Activated CD4-positive, alpha-beta T cell treated with anti-CD3 and anti-CD28 coated beads, Interleukin-2, amount 50 U/mL, for 4 hours (primary cell): ENCODE measurements at places on chromosomes 12 and 14.

- no peak for DNase-seq
Observed at GRCh38 chr12:30908722-30909348, 17.7 kb upstream of the TSPAN11 start.

GRCh38 chr14:101589486-101590015 lies 28.3 kb downstream of the DIO3 start:
- no peak for DNase-seq

DNA sequence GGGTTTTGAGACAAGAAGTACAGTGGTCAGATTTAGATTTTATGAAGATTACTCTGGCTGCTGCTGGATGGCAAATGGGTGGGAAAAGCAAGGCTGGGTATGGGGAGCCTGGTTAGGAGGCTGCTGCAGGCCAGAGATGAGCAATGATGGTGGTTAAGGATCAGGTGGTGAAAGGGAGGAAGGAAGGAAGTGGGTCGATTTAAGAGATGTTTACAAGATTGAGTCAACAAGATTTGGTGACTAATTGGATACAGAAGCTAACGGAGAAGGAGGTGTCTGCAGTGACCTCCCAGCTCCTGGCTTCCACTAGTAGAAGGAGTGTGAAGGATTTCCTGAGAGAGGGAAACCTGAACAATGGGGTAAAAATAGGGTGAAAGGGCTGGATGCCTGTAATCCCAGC lies 18.7 kb downstream of the NOS1 start:
- no peak for DNase-seq

- DNase-seq, result no peak
Observed at GRCh38 chr12:99680276-99680675, 32.7 kb downstream of the GARIN6 start.

DNA sequence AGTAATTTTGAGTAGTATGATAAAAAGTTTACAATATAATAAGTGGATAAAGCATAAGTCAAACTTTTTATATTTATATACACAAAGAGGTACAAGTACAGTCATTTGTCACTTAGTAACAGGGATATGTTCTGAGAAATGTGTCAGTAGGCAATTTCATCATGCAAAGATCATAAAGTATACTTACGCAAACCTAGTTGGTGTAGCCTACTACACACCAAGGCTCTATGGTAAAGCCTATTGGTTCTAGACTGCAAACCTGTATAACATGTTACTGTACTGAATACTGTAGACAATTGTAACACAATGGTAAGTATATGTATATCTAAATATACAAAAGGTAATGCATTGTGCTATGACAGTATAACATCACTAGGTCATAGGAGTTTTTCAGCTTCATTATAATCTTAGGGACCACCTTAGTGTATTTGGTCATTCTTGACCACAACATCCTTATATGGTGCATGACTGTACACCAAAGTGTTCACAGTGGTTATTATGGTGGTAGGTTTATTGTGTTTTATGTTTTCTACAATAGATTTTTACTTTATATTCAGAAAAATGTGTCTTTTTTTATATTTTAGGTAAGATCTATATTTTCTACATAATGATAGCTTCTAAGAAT lies 14.9 kb upstream of the SCFD1 start:
- DNase-seq, result no peak

GRCh38 chr14:77547512-77548180 lies 49.0 kb upstream of the ISM2 start:
- no peak for DNase-seq

DNA sequence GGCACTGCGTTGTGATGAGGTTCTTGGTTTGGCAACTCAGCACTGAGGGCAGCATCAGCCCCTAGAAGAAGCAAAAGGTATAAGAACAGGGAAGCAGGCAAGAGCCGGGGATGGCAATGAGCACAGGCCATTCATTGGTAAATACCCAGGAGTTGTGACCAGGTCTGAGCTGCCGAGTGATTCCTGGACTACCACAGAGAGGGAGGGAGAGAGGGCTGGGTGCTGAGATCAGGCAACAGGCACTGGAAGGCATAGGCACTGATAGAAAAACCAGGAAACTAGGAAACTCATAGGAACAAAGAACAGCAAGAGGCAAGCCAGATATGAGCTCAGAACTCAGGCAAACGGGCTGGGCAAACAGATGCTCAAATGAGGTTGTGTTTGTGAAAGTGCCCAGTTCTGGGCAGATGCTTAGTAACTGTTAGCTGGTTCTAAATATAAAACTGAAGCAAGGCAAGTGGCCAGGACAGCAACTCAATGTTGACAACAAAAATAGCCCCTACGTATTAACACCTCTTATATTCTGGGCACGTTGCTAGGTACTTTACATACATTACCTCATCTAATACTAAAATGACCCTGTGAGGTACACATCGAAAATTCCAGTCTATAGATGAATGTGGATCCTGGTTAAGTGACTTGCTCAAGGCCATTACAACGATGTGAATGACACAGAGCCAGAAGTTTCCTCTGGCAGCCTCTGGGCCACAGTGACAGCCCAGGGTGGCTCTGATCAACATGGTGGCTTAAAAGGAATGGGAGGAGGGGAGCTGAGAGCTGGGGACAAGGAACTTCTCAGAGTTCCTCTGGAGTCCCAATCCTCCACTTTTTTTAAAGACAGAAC lies 121.1 kb downstream of the PRMT8 start:
- no peak for DNase-seq

- DNase-seq, result no peak
Observed at GRCh38 chr12:42660968-42661937, 71.7 kb upstream of the PRICKLE1 start.

DNA sequence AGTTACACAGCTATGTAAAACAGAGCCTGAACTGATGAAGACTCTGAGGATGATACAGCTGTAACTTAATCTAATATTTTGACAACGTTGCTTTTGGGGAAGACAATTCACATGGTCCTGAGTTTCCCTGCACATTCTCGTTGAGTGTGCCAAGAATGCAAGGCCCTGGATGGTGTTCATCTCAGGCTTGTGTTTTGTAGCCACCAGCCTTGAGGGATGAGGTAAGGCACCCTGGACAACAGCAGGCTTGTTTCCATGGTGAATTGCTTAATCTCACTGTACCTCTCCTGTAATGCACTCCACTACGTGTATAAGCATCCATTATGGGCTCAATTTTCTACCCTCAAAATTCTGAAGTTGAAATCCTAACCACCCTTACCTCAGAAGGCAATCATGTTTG lies 2.1 kb downstream of the CATSPERB start:
- no peak for DNase-seq

DNA sequence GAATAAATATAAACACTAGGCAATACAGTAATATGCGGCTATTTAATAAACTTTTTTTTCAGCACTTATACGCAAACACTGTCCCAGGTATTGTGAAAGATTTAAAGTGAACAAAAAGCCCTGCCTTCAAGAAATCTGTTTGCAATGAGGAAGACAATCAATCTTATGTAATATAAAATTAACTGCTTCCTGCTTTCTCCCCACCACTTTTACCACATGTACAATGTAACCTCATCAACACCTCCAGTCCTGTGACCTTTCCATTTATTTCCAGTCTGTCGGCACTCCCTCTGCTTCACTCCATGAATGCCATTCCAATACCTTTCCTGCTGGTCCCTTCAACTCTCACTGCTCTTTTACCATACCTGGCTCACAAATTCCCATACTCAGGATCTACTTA lies 10.5 kb downstream of the SNX6 start:
- DNase-seq, result no peak

GRCh38 chr14:63051301-63051700 lies 6.0 kb upstream of the KCNH5 start:
- no peak for DNase-seq

DNA sequence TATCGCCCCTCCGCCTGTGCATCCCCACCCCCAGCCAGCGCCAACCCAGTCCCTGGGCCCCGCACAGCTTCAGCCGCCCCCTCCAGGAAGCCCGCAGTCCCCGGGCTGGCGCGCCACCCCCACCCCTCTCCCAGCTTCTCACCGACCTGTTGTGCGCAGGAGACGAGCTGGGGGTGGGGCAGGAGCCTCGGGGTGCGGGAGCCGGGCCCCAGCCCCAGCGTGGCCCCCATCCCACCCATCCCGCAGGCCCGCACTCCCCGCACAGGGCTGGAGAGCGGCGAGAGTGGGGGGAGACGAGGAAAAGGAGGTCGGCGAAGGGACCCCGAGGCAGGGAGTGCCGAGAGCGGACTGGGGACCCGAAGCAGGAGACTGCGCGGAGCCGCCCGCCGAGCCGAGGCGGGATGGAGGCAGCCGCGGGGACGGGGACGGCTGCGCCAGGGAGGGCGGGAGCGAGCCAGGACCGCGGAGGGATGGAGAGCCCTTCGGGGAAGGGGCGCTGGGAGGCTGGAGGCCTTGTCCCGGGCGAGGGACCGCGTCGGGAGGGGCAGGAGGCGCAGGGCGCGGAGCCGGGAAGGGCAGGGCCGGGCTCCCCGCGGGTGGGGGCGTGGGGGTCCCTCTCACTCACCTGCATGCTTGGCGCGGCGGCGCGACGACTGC lies 498 bp downstream of the PIANP start:
- no peak for DNase-seq

GRCh38 chr12:25827747-25828146 lies 130.7 kb upstream of the RASSF8 start:
- DNase-seq, result no peak

DNA sequence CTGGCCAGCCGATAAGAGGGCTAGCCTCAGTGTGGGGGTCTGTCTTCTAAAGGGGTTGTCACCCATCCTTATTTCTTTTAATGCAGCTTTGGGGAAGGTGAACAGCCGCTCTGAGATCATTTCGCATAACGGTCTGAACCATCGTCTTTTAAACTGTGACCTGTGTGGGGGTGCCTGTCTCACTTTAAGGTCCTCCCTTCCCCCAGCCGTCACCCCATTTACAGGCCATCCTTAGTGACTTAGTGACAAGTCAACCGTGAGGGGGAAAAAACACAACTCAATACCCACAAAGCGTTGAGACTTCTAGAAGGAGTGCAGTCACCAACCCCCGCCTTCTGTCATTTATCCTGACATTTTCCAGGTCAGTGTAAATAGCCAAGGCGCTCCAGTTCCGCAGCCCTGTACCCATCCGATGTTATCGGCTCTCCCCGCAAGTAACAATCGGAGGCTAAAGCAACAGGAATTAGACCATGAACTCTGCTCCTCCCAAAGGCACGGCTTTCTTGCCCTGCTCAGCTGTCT lies 505 bp upstream of the DENND5B start:
- no peak for DNase-seq

- no peak for DNase-seq
Observed at GRCh38 chr14:20811986-20812975, 9.6 kb upstream of the RNASE1 start.

DNA sequence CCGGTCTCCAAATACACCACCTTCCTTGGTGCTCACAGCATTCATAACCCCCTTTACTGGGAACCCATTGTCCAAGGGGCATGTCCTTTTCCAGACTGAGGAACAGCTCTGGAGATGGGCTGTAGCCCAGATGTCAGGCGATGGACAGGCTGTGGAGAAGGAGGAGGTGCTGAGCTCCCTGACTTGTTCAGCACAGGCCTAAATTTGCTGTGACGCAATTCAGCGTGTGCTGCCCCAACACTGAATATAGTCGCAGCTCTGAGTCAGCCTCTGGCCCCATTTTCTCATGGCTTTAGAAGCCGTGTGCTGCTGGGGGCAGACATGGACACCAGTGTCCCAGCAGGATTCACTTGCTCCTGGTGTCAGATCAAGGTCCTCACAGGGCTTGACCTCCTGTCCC lies 269.1 kb downstream of the EMP1 start:
- DNase-seq, result no peak

GRCh38 chr14:63747846-63748245 lies 20.0 kb upstream of the SGPP1 start:
- no peak for DNase-seq

DNA sequence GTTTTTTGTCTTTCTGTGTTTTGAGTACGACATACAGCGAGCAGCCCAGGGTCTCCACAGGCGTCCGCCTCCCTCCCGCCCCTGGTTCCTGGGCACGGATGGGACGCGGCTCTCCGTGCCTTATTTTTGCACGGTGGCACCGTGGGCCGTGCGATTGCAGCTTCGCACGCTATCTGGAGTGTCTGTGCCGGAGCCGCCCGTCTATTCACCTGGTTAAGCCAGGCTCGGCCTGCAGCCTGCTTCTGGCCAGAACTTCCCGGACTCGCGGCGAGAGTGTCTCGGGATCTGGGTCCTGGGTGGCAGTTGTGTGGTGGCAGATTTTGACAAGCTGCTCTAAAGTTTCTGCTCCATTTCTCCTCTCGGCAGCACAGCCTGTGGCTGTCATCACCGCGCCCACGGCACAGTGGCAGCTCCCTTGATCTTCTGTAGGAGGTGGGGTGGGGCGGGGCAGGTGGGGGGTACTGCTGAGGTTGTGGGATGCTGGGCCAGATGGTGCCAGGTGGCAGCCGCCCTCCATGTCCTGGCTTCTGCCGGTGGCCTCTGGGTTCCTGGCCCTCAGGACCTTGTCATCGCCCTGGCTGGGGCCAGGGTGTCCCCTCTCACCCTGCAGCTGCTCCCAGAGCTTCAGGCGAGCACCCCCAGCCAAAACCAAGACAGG lies 2.9 kb downstream of the MMP17 start:
- DNase-seq, result peak; percentile 48

DNA sequence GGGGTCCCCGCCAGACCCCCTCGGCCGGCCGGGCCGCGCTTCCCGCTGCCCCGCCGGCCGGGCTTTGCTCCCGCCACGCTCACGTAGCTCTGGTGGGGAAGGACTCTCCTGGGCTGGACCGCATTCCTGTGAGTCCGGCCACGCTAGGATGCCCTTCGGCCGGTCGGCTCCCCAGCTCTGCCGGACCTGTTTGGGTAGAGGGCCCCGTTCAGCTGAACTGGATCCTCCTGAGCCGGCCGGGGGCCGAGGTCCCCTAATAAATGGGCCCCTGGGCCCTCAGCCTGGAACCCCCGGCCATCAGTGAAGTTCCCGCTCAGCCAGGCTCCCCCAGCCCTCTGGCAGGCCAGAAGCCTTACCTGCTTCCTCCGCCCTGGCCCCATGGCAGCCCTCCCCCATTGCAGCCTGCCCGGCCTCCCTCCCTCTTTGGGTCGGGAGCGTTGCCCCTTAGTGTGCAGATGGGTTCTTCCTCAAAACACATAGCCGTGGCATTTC lies 593 bp downstream of the UNC119B start:
- DNase-seq, result no peak

DNA sequence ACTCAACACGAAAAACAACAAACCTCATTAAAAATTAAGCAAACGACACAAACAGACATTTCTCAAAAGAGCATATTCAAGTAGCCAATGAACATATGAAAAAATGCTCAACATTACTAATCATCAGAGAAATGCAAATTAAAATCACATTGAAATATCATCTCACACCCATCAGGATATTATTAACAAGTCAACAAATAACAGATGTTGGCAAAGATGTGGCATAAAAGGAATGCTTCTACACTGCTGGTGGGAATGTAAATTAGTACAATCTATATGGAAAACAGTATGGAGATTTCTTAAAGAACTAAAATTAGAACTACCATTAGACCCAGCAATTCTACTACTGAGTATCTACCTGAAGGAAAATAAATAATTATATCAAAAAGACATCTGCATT lies 182.2 kb downstream of the KITLG start:
- DNase-seq, result no peak

- DNase-seq, result no peak
Observed at GRCh38 chr12:58225203-58225877, 284.0 kb downstream of the ATP23 start.

DNA sequence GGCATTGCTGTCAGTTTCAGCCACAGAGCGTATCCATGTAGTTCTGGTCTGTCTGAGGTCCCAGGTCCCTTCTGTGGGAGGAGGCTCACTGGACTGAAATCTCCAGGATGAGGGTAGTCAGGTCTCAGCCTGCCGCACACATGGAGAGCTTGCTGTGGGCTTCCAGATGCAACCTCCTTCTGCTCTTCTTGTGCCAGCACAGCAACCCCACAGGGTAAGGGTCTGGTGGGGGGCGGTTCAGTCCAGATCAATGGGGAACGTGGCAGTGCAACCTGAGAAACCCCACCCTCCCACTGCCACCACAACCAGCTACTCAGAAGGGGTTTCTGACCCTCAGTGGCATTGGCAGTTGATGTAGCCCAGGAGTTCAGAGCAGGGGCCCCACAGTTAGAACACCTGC lies 61.2 kb downstream of the BEGAIN start:
- no peak for DNase-seq
